ENCODE measurements at places on chromosomes 5 and 9. TPM values are rescaled to one million over a fixed set of nuclear protein-coding genes. Genes with fewer than 3 reads are reported as not detected.

GRCh38 chr9:119375892-119376291 is 6.7 kb upstream of the BRINP1 start:
- peaks cover 7% of the 10 kb centered on the region for H3K27me3 ChIP-seq
- H3K4me3 ChIP-seq = no peak overlapping the region
- no peak overlapping the region for H3K27ac ChIP-seq
- no peaks in the 10 kb centered on the region for H3K4me1 ChIP-seq
- DNase-seq = no peak

DNA sequence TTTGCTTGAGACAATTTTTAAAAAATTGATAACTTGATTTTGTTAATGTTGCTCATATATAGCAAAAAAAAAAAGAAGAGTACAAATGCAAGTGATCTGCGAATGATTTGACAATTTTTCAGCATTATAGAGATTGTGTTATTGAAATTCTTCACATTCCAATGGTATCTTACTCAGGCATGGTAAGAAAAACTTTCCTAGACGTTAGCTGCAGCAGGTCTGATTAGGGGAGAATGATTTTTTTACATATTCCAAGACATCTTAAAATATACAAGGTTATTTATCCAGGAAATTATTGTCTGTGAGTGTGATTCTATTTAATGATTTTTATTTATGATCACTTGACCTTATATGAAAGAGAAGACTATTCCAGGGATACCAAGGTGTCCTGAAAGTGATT is 361.9 kb downstream of the MAT2B start:
- H3K4me3 ChIP-seq = no peak overlapping the region
- H3K4me1 ChIP-seq = no peaks in the 10 kb centered on the region
- no peak overlapping the region for H3K27ac ChIP-seq
- no peaks in the 10 kb centered on the region for H3K27me3 ChIP-seq
- no peaks in the 10 kb centered on the region for H3K36me3 ChIP-seq

DNA sequence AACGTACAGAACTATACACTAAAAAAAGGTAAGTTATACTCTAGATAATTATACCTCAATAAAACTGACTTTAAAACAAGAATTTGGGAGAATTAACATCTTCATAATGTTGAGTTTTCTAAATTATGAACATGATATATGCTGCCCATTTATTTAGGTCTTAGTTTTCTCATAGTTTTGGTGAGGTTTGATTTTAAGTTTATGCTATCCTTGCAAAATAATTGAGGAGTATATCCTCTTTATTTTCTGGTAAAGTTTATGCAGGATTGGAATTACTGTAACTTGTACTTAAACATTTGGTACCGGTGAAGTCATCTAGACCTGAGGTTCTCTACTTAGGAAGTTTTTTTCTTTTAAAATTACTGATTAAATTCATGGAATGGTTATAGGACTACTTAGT is 38.9 kb upstream of the RNU6ATAC start:
- no peaks in the 10 kb centered on the region for H3K36me3 ChIP-seq
- no peaks in the 10 kb centered on the region for H3K4me1 ChIP-seq
- H3K27me3 ChIP-seq = no peaks in the 10 kb centered on the region
- H3K27ac ChIP-seq = no peak overlapping the region
- no peak overlapping the region for H3K4me3 ChIP-seq

DNA sequence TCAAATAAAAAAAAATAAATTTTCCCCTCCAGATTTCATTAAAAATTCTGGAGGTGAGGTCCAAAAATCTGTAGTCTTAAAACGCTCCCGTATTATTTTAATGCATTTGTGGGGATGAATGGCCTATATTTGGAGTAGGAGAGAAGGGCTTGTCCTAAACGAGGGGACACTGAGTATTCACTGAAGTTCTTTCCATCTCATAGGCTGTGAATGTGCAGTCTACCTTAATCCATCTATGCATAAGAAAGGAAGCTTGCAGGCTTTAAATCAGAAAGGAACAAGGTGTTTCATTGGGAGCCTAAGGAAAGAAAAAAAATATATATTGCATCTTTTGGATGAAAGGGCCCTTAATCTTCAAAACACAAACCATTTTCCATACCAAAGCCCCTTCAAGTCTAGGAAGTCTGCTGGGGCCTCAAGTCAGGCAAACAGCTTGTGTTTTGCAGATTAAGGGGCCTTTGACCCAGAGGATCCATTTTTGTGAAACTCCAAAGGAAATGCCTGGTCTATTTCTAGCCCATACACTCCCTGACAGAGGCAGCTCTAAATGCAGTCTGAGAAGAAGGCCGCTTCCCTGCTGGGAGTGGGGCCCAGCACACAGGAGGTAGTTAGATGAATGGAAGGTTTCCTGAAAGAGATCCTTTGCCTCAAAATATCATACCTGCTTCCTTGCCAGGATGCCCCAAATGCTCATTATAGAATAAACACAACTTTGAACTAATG is 35.6 kb downstream of the BRINP1 start:
- H3K36me3 ChIP-seq = no peaks in the 10 kb centered on the region
- no peaks in the 10 kb centered on the region for H3K4me1 ChIP-seq
- no peak overlapping the region for H3K4me3 ChIP-seq

DNA sequence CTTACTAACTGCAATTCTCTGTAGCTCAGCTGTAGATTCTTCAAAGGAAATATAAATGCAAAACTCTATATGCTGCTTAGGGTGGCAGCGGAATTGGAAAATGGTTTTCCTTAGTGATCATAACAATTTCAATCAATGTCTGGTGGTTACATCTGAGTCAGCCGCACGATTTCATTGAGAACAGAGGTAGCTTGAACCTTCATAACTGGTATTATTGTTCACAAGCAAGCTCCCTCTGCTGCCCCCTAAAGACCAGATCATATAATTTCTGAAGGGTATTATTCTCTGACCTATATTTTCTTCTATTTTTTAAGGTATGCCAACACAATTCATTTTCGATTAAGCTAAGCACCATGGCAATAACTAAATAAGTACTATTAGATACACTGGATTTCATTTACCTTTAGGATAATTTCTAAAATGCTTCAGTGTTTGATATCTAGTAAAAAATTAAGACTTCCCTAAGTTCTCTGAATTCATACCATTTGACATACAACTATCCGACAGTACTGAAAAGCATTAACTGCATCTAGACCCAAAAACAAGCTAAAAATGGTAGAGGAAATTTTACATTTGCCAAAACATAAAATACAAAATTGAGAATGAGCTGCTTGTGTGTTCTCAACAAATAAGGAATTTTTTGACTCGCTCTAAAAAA is 181.1 kb upstream of the SPEF2 start:
- H3K27me3 ChIP-seq = peaks cover 57% of the 10 kb centered on the region
- H3K4me3 ChIP-seq = no peak overlapping the region
- no peak for DNase-seq
- no peak overlapping the region for H3K27ac ChIP-seq
- H3K4me1 ChIP-seq = no peaks in the 10 kb centered on the region
- no peaks in the 10 kb centered on the region for H3K36me3 ChIP-seq

GRCh38 chr5:131209506-131210150 is 38.9 kb downstream of the LYRM7 start:
- H3K4me1 ChIP-seq = peaks cover 59% of the 10 kb centered on the region
- DNase-seq = peak; percentile 46
- peak overlapping the region; percentile 99 for H3K27ac ChIP-seq
- peaks cover under 1% of the 10 kb centered on the region for H3K36me3 ChIP-seq
- peak overlapping the region; percentile 98 for H3K4me3 ChIP-seq
- no peaks in the 10 kb centered on the region for H3K27me3 ChIP-seq

DNA sequence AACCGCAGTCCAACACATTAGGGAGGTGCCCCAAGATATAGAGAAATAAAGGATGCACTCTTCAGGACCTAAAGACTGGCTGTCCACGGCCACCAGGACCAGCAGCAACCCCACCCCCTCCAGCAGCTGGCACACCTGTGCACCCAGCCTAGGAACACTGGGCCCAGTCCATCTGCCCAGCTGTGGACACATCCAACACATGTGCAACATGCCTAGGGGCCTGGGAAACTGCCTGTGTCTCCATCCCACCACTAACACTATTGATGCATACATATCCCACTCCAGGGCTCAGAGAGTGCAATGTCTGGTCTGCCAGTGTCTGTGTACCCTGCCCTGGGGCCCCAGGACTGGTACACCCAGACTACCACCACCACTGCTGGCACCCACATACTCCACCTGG is 1781.3 kb downstream of the MAT2B start:
- no peaks in the 10 kb centered on the region for H3K27me3 ChIP-seq
- no peak overlapping the region for H3K4me3 ChIP-seq
- H3K27ac ChIP-seq = no peak overlapping the region
- no peaks in the 10 kb centered on the region for H3K4me1 ChIP-seq
- no peaks in the 10 kb centered on the region for H3K36me3 ChIP-seq

- H3K36me3 ChIP-seq = no peaks in the 10 kb centered on the region
- no peak overlapping the region for H3K27ac ChIP-seq
- no peaks in the 10 kb centered on the region for H3K27me3 ChIP-seq
- no peak for DNase-seq
- no peak overlapping the region for H3K4me3 ChIP-seq
Observed at GRCh38 chr9:37938121-37938891, 34.4 kb upstream of the SLC25A51 start.

GRCh38 chr5:138230981-138231589 is 18.0 kb upstream of the CDC23 start:
- peaks cover 8% of the 10 kb centered on the region for H3K27me3 ChIP-seq
- DNase-seq = no peak
- no peak overlapping the region for H3K4me3 ChIP-seq

DNA sequence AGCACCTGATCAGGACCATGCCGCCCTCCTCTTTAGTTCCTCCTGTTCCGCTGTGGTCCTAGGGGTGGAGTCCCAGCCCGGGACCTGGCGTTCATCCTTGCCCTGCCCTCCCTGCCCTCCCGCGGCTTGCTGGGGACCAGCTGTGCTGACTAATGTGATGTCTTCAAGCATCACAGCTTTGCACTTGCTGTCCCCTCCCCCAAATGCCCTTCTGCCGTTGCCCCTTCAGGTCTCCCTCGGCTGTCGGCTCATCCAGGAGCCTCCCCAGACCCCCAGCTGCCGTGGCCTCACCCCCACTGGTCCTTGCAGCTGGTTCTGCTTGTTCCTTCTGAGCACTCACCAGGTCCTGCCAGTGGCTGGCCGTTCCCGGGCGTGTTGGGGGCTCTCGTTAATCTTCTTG is 19.9 kb downstream of the RXRA start:
- no peak for DNase-seq
- H3K4me1 ChIP-seq = peaks cover 10% of the 10 kb centered on the region
- no peak overlapping the region for H3K4me3 ChIP-seq
- no peaks in the 10 kb centered on the region for H3K27me3 ChIP-seq
- H3K27ac ChIP-seq = no peak overlapping the region

Gene PRDM9
- not detected for total RNA-seq

Gene KIF20A
- 50.4 TPM for total RNA-seq

Gene WNT8A
- total RNA-seq = not detected
